Brain pericyte (primary cell): ENCODE measurements at places on chromosomes 12 and 14.

GRCh38 chr14:33788161-33788560 lies 162.7 kb downstream of the EGLN3 start:
- no peak for DNase-seq

DNA sequence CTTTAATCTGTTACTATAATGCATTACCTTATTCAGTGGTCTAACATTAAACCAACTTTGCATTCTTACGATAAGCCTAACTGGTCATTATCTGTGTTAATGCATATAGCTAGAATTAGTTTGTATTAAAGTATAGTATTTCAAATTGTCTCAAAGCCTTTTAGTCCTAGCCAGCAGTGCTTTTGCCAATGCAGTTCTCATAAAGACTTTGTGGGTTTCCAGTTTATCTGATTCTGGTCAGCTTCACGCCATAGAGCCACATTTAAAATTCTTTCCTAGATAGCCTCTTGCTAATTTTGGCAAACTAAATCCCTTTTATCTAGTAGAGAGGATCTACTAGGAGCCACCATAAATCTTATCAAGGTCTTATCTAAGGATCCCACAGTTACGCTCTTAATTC lies 78.9 kb upstream of the VASH1 start:
- no peak for DNase-seq

- DNase-seq, result no peak
Observed at GRCh38 chr12:41769810-41770209, 374.9 kb downstream of the GXYLT1 start.

DNA sequence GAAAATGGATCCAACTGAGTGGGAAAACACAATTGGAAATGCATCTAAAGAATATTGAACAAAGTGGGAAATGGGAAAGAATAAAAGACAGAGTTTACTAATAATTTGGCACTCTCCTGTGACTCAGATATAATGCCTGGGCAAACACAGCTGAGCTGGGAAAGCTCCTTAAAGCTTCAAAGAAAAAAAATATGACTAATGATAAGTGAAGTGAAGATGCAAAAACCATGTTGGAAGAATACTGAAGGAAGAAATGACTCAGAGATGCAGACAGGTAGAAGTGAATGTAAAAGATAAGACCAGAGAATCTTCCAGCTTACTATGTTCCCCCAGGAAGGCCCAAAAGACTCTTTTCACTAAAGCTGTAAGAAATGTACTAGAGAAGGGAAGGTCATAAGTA lies 62.4 kb upstream of the FOXG1 start:
- no peak for DNase-seq

DNA sequence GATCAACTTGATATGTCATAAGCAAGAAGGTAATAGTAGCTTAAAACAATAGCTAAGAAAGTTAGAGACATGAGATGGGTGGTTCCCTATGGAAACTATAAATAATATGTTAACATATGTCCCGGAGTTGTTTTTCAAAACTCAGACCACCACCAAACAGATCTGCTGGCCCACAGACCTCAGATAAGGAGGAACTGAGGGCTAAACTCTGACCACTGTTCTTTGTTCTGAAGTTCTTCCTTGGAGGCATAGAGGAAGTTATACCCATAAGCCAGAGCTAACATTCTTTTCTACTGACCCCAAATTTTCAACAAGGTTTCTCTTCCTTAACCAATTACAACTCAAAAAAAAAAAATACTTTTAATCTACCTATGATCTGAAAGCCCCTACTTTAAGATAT lies 156.1 kb upstream of the FSCB start:
- DNase-seq, result no peak
